ENCODE measurements at places on chromosomes 2 and 18. TPM values are rescaled to one million over a fixed set of nuclear protein-coding genes. Genes with fewer than 3 reads are reported as not detected.
A peak's percentile ranks its signal among the peaks of the same experiment; 100 is the strongest.

DNA sequence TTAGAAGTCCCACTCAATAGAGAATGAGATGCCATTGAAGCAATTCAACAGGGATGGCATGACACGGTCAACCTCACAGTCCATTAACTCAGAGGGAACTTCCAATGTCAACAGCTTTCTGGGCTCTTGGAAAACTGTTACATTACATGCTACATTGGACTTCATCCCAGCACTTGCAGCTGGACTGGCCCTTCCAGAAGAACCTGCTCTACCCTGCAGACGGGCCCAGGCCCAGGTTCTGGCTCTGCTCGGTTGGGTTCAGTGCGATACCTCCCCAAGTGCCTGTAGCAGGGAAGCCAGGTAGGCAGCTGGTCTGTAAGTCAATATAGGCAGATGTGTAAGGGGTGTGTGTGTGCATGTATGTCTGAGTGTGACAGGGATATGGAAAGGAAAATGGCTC is 12.9 kb downstream of the LAMA1 start:
- H3K27me3 ChIP-seq, result no peaks in the 10 kb centered on the region
- no peaks in the 10 kb centered on the region for H3K36me3 ChIP-seq
- H3K4me3 ChIP-seq, result no peak overlapping the region
- H3K27ac ChIP-seq, result no peak overlapping the region
- no peaks in the 10 kb centered on the region for H3K4me1 ChIP-seq
- no peak for DNase-seq

- H3K27ac ChIP-seq, result no peak overlapping the region
- no peak overlapping the region for H3K4me3 ChIP-seq
- peaks cover 6% of the 10 kb centered on the region for H3K4me1 ChIP-seq
These were observed 12.3 kb upstream of the SNED1 start for GRCh38 chr2:240985881-240986786.

- no peaks in the 10 kb centered on the region for H3K27me3 ChIP-seq
- H3K27ac ChIP-seq, result no peak overlapping the region
- no peaks in the 10 kb centered on the region for H3K36me3 ChIP-seq
- DNase-seq, result no peak
These were observed 25.2 kb upstream of the GPR55 start for GRCh38 chr2:230949966-230950873.

- no peaks in the 10 kb centered on the region for H3K4me1 ChIP-seq
- H3K27me3 ChIP-seq, result no peaks in the 10 kb centered on the region
- H3K27ac ChIP-seq, result no peak overlapping the region
- no peak for DNase-seq
These were observed 377.7 kb upstream of the ST6GAL2 start for GRCh38 chr2:107263628-107264027.

DNA sequence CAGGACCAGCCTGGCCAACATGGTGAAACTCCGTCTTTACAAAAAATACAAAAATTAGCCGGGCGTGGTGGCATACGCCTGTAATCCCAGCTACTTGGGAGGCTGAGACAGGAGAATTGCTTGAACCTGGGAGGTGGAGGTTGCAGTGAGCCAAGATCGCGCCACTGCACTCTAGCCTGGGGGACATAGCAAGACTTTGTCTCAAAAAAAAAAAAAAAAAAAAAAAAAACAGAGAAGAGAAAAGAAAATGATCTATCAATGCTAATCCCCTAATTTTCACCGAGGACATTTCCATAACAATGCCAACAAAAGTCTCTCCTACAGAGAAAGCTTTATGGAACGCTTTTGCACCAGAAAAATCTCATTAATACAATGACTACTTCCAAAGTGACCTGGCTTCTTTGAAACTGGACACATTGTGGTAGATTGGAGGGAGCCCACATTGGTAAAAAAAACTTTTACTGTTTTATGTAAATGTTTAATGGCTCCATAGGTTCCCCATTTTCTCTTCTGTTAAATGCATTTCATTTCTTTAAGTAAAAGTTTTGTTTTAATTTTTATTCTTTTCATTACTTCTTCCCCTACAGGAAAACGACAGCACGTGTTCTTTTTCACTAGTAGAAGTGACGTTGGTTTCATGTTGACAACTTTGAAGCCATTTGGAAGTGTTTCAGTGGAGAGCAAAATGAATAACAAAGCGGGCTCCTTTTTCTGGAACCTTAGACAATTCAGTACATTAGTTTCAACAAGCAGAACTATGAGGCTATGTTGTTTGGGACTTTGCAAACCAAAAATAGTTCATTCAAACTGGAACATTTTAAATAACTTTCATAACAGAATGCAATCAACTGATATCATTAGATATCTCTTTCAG is 888 bp downstream of the FASTKD2 start:
- peak overlapping the region; percentile 86 for H3K27ac ChIP-seq
- H3K27me3 ChIP-seq, result no peaks in the 10 kb centered on the region
- DNase-seq, result no peak
- no peaks in the 10 kb centered on the region for H3K36me3 ChIP-seq
- no peaks in the 10 kb centered on the region for H3K4me1 ChIP-seq

DNA sequence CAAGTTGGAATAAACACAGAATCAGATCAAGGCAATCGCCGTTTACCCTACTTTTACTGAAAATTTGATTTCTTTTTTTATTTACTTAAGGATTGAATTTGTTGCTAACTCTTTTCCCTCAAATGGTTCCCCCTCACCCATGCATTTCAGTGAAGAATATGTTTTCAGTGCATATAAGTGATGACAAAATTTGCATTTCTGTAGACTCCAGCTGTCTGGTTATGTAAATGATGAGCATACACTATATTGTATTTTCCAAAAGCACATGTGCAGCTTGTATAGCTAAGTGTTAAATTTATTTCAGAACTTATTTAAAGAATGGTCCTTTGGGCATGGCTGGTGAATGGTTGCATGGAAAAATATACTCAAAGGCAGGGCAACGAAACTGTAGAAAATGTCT is 437.7 kb downstream of the PTPRM start:
- H3K36me3 ChIP-seq, result no peaks in the 10 kb centered on the region
- no peak for DNase-seq
- H3K27ac ChIP-seq, result no peak overlapping the region
- H3K27me3 ChIP-seq, result no peaks in the 10 kb centered on the region

TEX44 gene
- not detected for total RNA-seq
